CD4-positive, alpha-beta T cell treated with Interferon gamma for 1 hour (primary cell): ENCODE measurements at places on chromosomes 16 and 17.
A peak's percentile ranks its signal among the peaks of the same experiment; 100 is the strongest.

- DNase-seq: peak; percentile 62
Measured at GRCh38 chr17:3558603-3559269, 1.1 kb upstream of the TRPV3 start.

- no peak for DNase-seq
Measured at GRCh38 chr17:80656590-80656989, 112.0 kb downstream of the RPTOR start.

DNA sequence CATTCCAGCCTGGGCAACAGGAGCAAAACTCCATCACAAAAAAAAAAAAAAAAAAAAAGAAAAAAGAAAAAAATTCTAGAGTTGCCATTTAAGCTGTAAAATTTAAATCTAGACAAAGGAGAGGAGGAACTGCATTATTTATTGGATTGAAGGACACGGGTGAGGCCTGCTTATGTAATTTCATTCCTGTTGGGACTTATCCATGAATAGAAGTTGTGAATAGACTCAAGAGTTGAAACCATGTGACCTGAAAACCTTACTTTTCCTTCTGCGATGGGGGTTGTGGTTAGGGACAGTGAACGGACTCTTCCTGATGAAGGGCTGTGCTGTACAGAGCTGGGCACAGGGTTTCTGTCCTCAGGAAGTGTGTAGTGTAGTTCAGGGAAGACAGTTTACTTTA, 22.5 kb downstream of the BANP start:
- DNase-seq: no peak

DNA sequence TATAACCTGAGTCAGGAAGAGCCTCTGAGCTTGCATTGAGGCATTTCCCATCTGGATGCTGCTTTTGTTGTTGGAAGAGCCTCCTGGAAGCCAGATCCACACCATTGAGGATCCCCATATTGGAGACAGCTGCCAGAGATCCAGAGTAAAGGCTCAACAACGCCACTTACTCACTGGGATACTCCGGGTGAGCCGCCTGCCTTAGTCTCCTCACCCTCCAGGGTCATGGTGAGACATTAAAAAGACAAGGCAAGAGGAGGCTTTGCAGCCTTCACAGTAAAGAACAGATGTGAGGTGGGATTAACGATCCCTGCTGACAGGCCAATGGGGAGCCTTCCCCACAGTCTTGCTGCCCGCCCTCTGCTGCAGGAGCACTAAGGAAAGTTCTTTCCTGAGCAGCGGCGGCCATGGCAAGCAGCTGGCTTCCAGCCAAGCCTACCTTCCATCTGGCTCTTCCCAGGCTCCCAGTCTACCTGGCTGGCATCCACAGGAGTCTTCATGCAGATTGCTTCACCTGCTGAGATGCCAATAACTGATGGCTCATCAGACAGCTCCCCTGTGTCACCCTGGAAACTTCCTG, 198.5 kb downstream of the CYLD start:
- no peak for DNase-seq

GRCh38 chr16:76970087-76970744, 220.8 kb upstream of the MON1B start:
- DNase-seq: no peak

- no peak for DNase-seq
Measured at GRCh38 chr16:72768591-72768990, 279.3 kb downstream of the ZFHX3 start.

GRCh38 chr17:10156948-10157607, 41.3 kb downstream of the GAS7 start:
- peak; percentile 74 for DNase-seq

DNA sequence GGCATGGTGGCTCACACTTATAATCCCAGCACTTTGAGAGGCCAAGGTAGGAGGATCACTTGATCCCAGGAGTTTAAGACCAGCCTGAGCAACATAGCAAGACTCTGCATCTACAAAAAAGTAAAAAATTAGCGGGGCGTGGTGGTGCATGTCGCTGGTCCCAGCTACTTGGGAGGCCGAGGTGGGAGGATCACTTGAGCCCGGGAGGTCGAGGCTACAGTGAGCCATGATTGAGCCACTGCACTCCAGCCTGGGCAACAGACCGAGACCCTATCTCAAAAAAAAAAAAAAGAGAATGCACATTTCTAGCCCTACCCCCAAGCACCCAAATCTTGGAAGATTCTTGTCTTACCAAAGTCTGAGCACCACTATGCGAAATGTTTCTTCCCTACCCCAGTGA, 15.6 kb upstream of the RHOT1 start:
- DNase-seq: no peak

GRCh38 chr16:5069854-5070253, 1.8 kb upstream of the ALG1 start:
- DNase-seq: no peak
